Adrenal gland (tissue), 19 donors: ENCODE measurements at places on chromosomes 16 and 17.

- no peak overlapping the region for H3K4me3 ChIP-seq
- peaks cover 18% of the 10 kb centered on the region for H3K36me3 ChIP-seq
- peak; percentile 90 for DNase-seq
These were observed 18.4 kb upstream of the MRPS23 start for GRCh38 chr17:57868007-57868909.

GRCh38 chr16:31569360-31569717 lies 41.6 kb downstream of the AHSP start:
- no peak overlapping the region for H3K4me3 ChIP-seq
- H3K4me1 ChIP-seq, result no peaks in the 10 kb centered on the region
- H3K36me3 ChIP-seq, result no peaks in the 10 kb centered on the region
- peaks cover 20% of the 10 kb centered on the region for H3K27me3 ChIP-seq
- no peak overlapping the region for H3K27ac ChIP-seq

DNA sequence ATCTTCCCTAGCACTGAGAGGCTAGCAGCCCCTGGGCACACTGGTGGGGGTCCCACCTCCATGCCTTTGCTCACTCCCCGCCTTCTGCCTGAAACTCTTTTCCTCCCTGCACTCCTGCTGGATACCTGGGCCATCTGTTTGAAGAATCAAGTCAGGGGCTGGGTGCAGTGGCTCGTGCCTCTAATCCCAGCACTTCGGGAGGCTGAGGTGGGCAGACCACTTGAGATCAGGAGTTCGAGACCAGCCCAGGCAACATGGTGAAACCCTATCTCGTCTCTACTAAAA lies 15.7 kb downstream of the FOXJ1 start:
- no peak for DNase-seq
- H3K4me1 ChIP-seq, result no peaks in the 10 kb centered on the region
- H3K36me3 ChIP-seq, result no peaks in the 10 kb centered on the region
- H3K27ac ChIP-seq, result no peak overlapping the region

DNA sequence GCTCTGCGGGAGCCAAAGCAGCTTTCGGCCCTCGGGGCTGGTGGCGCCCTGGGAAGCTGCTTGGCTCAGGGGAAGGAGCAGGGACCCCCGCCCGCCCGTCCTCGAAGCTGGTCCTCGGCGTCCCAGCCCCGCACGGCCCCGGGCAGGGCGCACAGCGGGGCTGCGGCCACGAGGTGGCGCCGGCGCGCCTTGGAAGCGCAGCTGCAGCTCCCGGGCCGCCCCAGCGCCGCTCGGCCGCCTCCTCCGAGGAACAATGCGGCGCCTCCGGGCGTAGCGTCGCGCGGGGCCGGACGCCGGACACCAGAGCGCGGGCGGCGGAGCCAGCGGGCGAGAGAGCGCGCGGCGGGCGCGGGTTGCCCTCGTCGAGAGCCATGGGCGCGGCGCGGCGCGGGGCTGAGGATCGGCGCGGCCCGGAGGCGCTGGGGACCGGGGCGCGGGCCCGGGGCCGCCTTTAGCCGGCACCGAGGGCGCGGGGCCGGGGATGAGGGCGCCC lies at the start of gene MGAT5B:
MGAT5B (plus strand) TSS at position 229 of the 493 bp plus-strand sequence. CDS start 626 bp downstream, outside the sequence.
- H3K4me3 ChIP-seq, result no peak within 1 kb of the TSS
- H3K36me3 ChIP-seq, result no peaks in the 10 kb centered on the region
- H3K27me3 ChIP-seq, result peaks cover 19% of the 10 kb centered on the region
- peak; percentile 79 for DNase-seq
